ENCODE measurements at places on chromosomes 5 and 9. TPM values are rescaled to one million over a fixed set of nuclear protein-coding genes. Genes with fewer than 3 reads are reported as not detected.

GRCh38 chr5:4116834-4117233, 521.2 kb downstream of the IRX1 start:
- DNase-seq: no peak

CEL gene
- total RNA-seq: 1.4 TPM

RFESD gene
- total RNA-seq: 6.4 TPM

DNA sequence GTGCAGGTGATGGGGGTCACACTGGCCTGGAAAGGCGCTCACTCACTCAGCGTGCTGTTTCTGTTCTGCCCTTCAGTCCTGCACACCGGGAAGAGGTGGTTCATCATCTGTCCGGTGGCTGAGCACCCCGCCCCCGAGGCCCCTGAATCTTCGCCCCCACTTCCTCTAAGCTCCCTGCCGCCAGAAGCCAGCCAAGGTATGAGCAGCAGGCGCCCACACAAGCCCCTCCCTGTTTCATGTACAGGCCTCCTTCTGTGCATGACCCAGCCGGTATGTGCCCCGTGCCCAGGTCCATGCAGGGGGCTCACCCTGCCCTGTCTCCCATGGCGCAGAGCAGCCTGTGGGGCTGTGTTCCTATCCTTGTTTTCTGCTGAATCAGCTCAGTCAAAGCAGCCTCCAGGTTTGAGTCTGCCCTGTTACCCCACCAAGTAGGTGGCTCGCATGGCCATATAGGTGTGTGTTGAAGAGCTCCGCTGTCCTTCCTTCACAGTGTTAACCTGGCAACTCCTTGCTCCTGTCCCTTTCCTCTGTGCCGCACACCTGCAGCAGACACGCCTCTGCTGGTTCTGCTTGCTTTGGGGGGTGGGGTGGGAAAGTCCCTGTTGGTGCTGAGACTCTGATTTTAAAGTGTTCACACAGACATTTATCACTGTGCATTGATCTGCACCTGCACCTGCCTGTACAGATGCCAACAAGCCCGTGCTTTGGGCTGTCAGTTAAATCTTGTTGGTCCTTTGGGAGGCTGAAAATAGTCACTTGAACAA, 84.8 kb downstream of the WNK2 start:
- peak; percentile 16 for DNase-seq

SPATA31A3 gene
- not detected for total RNA-seq

GRCh38 chr9:69937360-69937759, 106.3 kb upstream of the MAMDC2 start:
- DNase-seq: no peak

DNA sequence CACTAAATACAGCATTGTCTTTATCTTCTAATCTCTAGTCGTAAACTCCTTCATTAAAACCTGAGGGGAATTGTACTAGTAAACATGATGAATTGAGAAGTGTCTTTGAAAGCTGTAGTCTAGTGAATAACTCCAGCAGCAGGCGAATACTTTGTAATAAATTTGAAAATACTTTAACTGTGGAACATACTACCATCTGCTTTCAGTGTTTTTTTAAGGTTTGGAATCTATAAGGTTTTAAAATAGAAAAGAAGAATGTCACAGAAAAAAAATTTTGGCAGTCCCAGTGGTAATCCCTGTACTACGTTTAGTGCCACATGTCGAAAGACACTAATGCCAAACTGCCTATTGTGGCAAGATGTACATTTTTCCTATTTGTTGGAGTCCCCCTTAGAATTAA, 379.0 kb upstream of the NUDT12 start:
- DNase-seq: no peak

DNA sequence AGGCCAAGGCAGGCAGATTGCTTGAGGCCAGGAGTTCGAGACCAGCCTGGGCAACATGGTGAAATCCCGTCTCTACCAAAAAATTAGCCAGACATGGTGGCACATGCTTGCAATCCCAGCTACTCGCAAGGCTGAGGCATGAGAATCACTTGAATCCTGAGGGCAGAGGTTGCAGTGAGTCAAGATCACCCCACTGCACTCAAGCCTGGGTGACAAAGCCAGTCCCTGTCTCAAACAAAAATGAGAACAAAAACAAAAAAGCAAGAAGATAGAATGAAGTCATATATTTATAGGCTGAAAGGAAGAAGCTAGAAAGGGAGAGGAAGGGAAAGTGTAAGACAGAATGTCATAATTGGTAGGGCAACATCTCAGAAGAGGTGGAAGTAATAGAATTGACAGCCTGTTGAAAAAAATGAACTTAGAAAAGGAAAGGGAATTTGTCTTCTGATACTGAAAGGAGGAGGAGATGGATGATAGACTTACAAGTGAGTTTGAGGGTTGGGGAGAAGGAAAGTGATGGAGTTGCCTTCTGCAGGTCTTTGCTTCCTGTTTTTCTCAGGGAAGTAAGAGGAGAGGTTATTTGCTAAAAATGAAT, 32.2 kb downstream of the CARD6 start:
- no peak for DNase-seq

Measured in activated CD4-positive, alpha-beta memory T cell treated with anti-CD3 and anti-CD28 coated beads, Interleukin-2, amount 10 ng/mL, durations not matched to agents 7 days and 5 days (primary cell).